ENCODE measurements at places on chromosomes 6 and 20. TPM values are rescaled to one million over a fixed set of nuclear protein-coding genes. Genes with fewer than 3 reads are reported as not detected.

The KCNK15 gene
- total RNA-seq: 0.32 TPM

The TSBP1 gene
- total RNA-seq: not detected

The SLPI gene
- total RNA-seq: 11.8 TPM

The IPCEF1 gene
- 0.03 TPM for total RNA-seq

The PRDM1 gene
- total RNA-seq: 6.0 TPM

The SOX4 gene
- 9.2 TPM for total RNA-seq

The FBXO30 gene
- 5.1 TPM for total RNA-seq

The ZC2HC1B gene
- not detected for total RNA-seq

The SRXN1 gene
- 237 TPM for total RNA-seq

The ZBTB12 gene
- total RNA-seq: 3.5 TPM

The PLCB4 gene
- 16.3 TPM for total RNA-seq

The DAAM2 gene
- total RNA-seq: not detected

The PDYN gene
- total RNA-seq: not detected

The HAO1 gene
- total RNA-seq: not detected

The EYS gene
- 0.07 TPM for total RNA-seq
